ENCODE measurements at places on chromosomes 1 and 21. TPM values are rescaled to one million over a fixed set of nuclear protein-coding genes. Genes with fewer than 3 reads are reported as not detected.

The LRRC8D gene
- total RNA-seq = 18.5 TPM

The NDUFS2 gene
- total RNA-seq = 154 TPM

The TPR gene
- 147 TPM for total RNA-seq

The S100A5 gene
- total RNA-seq = not detected

The WNT3A gene
- total RNA-seq = not detected

The C4BPB gene
- total RNA-seq = 0.34 TPM

- no peak for DNase-seq
These were observed 198.2 kb downstream of the SEC16B start for GRCh38 chr1:177771688-177772087.

GRCh38 chr21:45078371-45078770, 4.0 kb downstream of the ADARB1 start:
- DNase-seq = no peak

DNA sequence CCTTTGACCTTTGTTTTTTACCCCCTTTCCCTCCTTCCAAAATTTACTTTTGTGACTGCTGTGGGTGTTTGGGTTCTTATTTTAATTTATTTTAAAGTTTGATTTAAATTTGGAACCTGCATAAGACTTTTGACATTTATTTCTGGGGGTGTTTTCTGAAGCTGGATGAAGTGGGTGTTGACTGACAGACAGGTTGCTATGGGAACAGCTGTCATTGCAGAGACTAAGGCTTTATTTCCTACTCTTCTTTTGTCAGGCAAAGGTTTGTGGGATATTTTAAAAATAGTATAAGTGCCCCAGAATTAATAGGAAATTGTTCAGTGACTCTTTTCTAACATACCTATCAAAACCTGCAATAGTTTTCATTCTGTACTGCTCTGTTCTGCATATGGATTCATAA, 290.8 kb upstream of the ESRRG start:
- DNase-seq = no peak

DNA sequence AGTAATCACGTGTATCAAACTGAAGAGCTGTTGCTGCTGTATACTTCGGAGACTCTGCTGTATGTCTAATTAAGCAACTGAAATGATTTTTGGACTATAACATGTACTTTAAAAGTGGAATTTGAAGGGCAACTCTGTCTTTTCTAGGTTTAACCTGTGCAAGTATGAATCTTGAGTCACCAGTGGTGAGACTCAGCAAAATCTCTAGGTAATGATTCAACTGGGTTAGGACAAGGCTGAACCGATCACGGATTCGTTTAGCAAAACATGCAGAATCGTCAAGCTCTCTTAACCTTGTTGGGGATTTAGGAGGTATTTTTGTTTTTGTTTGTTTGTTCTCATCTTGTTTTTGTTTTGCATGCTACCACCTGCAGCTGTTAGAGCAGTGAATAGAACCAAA, 149.6 kb downstream of the CYYR1 start:
- no peak for DNase-seq
